ENCODE measurements at places on chromosomes 1 and 21.

DNA sequence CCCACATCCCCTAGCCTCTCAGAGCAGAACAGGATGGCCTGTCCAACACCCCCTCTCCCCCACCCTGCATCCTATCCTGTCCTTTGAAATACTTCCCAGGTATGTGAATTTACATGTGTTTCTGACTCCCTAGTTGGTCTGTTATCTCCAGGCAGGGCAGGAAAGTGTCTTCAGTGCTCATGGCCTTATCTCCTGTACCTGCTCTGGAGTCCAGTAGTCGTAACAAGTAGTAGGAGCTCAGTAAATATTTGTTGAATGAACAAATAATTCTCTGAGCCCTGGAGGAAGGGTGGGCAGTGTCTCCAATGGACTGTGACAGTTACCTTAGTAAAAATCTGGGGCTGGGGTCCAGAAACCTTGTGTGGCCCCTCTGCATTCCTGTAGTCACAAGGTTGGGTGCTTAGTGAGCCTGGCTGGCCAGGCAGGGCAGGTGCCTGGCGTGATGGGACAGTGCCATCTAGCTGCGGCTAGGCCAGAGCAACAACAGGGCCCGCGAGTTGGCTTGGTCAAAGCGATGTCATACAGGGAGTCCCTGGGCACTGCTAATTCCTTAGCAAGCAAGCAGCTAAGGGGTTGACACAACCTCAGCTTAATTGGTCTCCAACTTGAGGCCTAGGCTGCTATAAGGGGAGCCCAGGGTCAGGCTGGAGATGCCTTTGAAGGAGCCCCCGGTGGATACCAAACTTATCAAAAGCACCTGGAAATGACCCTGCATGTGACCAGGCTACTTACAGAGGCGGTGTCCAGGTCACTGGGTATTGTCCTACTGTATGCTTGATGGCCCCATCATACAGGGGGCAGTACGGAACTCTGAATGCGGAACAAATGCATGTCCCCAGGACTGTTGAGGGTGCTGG, 89.0 kb upstream of the PPM1J start:
- peak; percentile 47 for DNase-seq

DNA sequence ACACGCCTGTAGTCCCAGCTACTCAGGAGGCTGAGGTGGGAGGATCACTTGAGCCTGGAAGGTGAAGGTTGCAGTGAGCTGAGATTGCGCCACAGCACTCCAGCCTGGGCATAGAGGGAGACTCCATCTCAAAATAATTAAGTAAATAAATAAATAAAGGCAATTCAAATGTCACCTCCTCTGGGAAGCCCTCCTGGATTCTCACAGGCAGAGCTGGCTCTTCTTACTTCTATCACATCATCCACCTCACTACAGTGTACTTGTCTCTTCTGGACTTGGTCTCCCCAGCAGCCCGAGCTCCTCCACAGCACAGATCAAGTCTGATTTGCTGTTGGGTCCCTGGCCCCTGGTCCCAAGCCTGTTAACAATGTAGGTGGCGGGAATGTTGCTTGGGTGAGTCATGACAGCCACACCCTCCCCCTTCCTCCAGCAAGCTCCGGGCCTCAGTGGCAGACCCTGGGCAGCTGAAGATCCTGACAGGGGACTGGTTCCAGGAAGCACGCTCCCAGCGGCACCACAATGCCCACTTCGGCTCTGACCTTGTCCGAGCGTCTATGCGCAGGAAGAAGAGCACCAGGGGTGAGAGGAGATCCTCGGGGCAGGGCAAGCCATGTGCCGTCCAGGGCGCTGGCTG, 5.3 kb downstream of the SYTL1 start:
- no peak for DNase-seq

DNA sequence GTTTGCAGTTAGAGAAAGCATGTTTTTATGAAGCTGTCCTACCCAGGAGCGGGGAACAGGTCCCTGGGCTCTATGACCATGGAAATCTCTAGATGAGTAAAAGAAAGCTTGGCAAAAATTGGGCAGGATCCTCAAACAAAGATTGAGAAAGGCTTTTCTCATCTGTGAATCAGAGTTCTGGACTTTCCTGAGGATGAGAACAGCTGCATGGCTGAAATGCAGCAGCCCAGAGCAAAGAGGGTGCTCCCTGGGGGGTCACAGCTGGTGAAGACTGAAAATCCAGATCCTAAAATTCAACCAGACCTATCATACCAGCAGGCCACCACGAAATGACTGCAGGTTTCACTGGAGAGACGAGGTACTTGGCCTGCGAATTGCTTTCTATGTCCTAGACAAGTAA, 65.7 kb upstream of the APP start:
- no peak for DNase-seq

GRCh38 chr1:234980645-234981396, 147.8 kb downstream of the TOMM20 start:
- peak; percentile 74 for DNase-seq

DNA sequence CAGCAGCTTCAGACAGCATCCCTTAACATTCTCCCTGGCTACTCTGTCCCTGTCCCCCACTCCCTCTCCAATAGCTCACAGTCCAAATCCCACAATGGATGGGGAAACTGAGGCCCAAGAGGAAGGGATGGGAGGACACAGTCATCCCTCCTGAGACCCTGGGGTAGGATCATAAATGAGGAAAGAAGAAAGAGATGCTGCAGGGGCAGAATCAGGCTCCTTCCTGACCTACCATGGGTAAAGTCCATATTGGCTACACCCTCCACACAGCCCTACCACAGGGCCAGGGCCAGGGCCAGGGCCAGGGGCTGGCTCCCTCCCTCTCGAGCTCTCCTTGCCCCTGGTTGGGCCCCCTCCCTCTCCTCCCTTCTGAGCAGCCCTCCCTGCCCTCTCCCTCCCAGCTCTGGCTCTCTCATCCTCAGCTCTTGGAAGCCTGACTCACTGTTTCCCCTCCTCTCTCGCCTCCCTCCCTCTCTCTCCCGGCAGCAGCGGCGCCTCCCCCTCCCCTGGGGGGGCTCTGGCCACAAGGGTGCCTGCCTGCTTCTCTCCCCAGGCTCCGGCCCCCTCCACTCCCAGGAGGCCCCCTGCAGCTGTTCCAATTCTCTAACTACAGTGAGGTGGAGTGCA, 4.9 kb downstream of the AHDC1 start:
- DNase-seq = peak; percentile 57

DNA sequence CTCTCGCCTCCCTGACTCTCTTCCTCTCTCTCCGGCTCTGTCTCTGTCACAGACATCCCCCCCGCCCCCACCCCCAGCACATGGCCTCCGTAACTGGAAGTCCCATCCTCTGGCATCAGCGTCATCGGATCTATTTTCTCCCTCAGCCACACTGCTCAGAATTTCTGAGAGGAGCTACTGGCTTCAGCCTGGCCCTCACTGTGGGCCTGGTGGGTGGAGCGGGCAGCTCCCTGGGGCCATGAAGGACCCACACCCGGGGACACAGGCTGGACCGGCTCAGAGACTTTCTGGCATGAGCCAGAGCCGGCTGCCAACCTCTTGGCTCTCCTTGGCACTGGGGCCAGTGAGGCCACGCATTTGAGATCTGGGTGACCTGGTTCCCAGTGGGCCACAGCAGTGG, 61.2 kb upstream of the CASZ1 start:
- DNase-seq = no peak

Measured in T1000 (cell line).